ENCODE measurements at places on chromosomes 6 and 20.

GRCh38 chr6:15536198-15536955 is 126.5 kb downstream of the DTNBP1 start:
- no peak for DNase-seq

GRCh38 chr20:47120346-47120936 is 225.8 kb downstream of the EYA2 start:
- no peak for DNase-seq

GRCh38 chr20:51092338-51092737 is 69.4 kb upstream of the KCNG1 start:
- DNase-seq = no peak

- no peak for DNase-seq
Observed at GRCh38 chr6:34288581-34288980, 39.8 kb upstream of the SMIM29 start.
